Fibroblast of the aortic adventitia (primary cell): ENCODE measurements at places on chromosomes 2 and 18. TPM values are rescaled to one million over a fixed set of nuclear protein-coding genes. Genes with fewer than 3 reads are reported as not detected.

GRCh38 chr2:101204400-101205115, 48.1 kb upstream of the CNOT11 start:
- peak; percentile 16 for DNase-seq

- DNase-seq, result no peak
Measured at GRCh38 chr2:170681311-170681710, 33.8 kb upstream of the SP5 start.

DNA sequence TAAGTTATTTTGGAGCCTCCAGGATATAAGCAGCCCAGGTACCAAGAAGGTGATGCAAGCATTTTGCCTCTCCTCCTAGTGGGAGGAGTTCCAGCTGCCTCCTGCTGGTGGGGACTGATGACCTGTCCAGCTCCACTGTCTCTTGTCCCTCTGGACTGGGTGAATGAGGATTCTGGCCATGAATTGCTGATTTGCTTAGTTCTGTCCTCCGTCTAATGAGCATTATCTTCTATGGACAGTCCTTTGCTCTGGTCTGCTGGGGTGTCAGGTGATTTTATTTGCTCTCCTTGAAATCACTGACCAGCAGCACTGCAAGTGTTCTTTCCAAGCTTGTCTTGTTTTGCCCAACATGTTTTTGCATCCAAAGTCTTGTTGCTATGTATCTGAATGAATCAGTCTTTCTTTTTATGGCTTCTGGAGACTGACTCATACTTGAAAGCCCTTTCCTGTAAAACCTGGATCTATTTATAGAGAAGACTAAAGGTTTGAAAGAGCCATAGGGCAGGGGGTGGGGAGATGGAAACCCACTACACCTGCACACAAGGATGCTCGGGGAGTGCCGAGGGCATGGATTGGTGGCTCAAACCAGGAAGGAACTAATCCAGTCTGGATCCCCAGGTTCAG, 40.5 kb upstream of the EFHD1 start:
- DNase-seq, result peak; percentile 82

DNA sequence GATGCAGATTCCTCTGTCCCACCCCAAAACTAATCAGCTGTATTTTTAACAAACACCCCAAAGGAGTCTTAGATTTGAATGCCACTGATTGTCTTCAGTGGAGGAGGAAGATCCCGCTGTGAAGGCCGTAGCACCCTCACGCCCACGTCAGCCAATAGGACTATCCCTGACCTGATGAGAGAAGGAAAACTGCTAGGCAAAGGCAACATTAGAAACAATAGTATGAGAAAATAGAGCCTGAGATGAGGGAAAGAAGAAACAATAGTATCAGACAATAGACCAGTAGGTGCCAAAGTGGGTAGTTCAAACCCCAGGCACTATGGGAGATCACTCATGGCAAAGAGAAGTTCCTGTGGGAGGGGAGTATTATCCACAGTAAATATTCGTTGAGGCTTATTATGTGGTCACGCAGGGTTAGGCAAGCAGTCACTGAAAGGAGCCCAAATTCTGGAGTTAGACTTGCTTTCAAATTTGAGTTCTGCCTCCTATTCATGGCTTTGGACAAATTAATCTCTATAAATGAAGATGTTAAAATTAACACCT, 2.8 kb downstream of the PCBP1 start:
- peak; percentile 34 for DNase-seq

DNA sequence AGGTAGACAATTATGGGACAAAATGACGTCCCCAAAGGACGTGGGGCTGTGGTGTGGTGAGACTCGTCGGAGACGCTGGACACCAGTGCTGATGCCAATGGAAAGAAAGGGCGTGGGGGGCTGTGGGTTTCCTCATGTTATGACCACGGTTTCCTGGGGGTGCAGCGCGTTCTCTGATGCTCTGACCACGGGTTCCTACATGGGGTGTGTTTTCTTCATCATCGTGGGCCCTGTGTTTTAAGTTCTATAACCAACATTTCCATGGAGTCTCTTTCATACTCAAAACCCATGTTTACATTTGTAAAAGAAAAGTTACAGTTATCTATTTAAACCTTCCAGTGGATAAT, 141.6 kb downstream of the RTP5 start:
- DNase-seq, result no peak

- no peak for DNase-seq
Measured at GRCh38 chr18:9133225-9133624, 3.4 kb upstream of the ANKRD12 start.

DNA sequence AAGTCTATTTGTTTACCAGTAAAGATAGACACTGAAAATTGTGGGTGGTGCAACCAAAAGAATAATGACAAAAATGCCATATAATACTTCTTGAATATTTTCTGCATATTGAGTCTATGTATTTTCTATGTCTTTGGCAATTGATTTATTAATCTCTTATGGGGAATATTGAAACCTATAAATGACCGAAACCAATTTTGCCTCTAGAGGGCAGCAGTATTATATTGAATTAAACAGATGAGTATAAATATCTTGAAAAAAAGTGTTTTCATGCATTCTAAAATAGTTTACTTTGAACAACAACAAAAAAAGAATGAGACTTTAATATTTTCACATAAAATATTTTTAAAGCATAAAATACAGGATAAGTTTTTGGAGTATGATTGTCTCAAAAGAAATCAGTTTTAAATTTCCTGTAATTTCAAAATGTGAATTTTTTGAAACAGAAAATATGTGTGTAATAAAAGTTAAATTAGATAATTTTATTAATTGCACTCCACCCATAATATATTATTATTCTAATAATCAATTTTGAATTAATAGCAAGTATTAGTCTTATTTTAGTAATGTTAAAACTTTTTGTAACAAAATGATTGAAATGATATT, 49.9 kb upstream of the CALCRL start:
- DNase-seq, result peak; percentile 44

GRCh38 chr2:6564326-6564725, 301.4 kb downstream of the CMPK2 start:
- no peak for DNase-seq

DNA sequence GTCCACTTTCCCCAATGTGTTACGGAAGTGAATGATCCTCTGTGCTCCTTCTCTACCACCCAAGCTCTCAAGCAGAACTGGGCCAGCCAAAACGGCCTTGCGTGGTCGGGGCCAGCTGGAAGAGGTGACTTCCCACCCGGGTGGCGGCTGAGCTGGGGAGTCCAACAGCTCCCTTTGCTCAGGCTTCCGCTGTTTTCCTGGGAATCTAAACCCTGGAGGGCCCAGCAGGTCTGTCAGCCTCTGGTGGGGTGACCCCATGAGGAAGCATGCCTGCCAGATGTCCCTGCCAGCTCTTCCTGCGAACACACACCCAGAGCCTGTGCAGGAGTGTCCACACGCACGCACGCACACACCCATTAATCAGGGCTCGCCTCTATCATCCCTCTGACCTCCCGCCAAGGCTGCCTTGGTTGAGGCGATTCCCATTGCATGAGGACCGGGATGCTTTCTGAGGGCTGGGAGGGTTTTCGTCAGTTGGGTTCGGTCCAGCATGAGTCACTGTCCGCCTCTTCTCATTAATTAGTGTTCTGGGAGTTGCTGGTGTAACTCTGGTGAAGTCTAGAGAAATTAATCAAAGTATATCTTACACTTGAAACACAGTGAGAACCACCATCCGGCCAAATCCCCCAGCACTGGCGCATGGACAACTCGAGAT, 90.6 kb downstream of the TWIST2 start:
- peak; percentile 100 for DNase-seq

GRCh38 chr2:22843919-22844537, 541.0 kb upstream of the KLHL29 start:
- no peak for DNase-seq

DNA sequence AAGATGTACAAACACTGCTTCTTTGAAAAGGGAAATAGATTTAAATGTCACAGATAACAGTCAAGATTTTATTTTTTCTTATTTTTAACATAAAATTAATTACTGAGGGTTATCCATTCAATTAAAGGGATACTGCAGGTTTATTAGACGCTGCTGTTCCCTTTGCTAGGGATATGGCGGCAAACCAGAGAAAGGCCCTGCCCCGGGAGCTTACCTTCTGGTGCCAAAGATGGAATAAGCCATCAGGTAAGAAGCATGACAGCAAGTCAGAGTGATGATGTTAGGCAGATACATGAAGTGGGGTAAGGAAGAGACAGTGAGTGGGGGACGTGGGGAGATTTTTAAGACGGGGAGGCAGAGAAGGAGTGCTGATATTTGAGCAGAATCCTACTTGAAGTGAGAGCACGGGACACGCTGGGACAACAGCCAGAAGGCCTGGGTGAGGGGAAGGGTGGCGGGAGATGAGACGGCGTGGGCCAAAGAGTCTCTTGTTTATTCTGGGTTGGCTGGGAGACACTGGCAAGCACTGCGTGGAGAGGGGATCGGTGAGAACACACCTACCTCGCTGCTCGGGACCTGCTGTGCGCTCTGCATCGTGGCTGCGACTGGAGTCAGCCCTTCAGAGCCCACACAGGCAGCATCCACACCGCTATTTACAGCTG, 250.5 kb upstream of the TMEM200C start:
- DNase-seq, result no peak

- DNase-seq, result no peak
Measured at GRCh38 chr2:122034344-122034743, 278.9 kb downstream of the TSN start.

GRCh38 chr2:23567161-23567756, 182.3 kb downstream of the KLHL29 start:
- no peak for DNase-seq

The ANKRD23 gene
- total RNA-seq, result 2.3 and 6.0 TPM in 2 replicates

GRCh38 chr18:35683021-35683420, 101.5 kb downstream of the GALNT1 start:
- DNase-seq, result no peak

GRCh38 chr2:481388-481787, 193.5 kb upstream of the ALKAL2 start:
- no peak for DNase-seq

DNA sequence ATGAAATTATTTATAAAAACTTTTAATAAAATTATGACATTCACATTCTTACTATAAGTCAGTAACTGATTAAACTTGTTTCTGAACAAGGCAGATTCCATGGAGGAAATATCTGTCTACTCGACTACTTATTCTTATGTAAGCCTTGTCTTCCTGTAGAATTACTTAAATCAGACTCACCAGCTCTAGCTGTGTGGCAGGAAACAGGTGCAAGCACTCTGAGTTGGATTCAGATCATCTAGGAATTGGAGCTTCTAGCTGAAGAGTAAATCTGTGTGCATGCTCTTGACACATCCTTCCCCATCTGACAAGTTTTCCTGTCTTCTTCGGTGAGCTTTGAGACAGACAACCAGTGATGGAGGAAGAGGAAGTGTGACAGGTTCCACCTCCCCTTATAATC, 284.7 kb downstream of the TRIB2 start:
- no peak for DNase-seq

The PTGR3 gene
- total RNA-seq, result 14.2 and 43.3 TPM in 2 replicates

DNA sequence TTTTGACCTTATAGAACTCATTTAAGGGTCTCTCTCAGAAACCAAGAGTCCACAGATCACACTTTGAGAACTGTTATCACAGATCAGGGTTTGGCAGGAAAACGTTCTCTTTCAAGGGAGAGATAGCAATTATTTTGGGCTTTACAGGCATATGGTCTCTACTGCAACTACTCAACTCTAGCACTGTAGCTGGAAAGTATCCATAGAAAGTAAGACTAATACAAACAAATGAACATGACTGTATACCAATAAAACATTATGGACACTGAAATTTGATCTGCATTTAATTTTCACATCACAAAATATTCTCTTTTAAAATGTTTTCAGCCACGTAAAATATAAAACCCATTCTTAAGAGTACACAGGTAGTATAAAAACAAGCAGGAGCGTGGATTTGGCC, 100.5 kb downstream of the TRIP12 start:
- no peak for DNase-seq

The UGT1A5 gene
- not detected in 2 replicates for total RNA-seq

The NT5C1B gene
- not detected in 2 replicates for total RNA-seq

- no peak for DNase-seq
Measured at GRCh38 chr2:1339388-1340140, 73.7 kb upstream of the TPO start.

The COL6A3 gene
- total RNA-seq, result 1,372 and 1,478 TPM in 2 replicates

- peak; percentile 15 for DNase-seq
Measured at GRCh38 chr2:232798187-232798586, 21.8 kb upstream of the KCNJ13 start.

- no peak for DNase-seq
Measured at GRCh38 chr2:127514485-127514884, 11.8 kb downstream of the IWS1 start.

The ERBB4 gene
- total RNA-seq, result 0.16 and 5.8 TPM in 2 replicates
